ENCODE measurements at places on chromosomes 7 and 10.

DNA sequence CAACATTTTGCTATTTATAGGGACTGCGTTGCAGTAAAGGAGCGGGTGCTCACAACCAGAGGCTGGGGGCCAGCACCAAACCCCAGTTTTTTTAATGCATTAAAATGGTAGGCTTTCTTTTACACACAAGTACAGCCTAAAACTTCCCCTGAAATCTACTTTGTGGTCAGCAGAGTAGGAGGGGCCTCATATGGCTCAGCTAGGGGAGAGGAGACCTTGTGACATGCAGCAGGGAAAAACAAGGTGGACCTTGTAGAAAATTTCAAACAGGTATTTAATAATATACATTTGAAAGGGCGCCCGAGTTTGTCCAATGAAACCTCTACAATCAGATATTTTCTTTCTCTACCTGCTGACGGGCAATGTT, 1.4 kb downstream of the CCDC136 start:
- DNase-seq: no peak

DNA sequence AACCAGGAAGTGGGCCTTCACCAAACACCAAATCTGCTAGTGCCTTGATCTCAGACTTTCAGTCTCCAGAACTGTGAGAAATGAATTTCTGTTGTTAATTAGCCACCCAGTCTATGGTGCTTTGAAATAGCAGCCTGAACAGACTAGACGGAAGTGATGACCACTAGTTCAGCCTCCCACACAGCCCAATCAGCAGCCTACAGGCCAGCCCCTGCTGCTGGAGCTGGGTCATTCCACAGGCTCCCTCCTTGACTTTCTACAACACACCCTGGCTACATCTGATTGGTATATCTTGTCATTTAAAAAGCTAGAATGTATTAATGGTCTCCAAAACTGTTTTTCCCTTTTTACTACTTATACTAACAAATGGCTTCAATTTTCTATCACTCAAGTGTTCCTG, 277.2 kb upstream of the TAC1 start:
- no peak for DNase-seq

GRCh38 chr10:43665054-43665453, 16.4 kb upstream of the ZNF32 start:
- DNase-seq: peak; percentile 20

DNA sequence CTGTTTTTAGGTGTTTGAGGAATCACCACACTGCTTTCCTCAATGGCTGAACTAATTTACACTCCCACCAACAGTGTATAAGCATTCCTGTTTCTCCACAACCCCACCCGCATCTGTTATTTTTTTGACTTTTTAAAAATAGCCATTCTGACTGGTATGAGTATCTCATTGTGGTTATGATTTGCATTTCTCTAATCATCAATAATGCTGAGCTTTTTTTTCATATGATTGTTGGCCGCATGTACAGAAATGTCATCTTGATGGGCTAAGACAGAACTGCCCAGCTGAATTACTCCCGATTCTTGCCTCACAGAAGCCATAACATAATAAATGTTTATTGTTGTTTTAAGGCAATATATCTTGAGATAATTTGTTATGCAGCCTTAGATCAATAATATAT, 93.1 kb upstream of the DKK1 start:
- DNase-seq: no peak

- peak; percentile 60 for DNase-seq
These were observed 3.3 kb downstream of the EPHA1 start for GRCh38 chr7:143405173-143406001.

- no peak for DNase-seq
These were observed 67.6 kb downstream of the TACC2 start for GRCh38 chr10:122056431-122057094.

DNA sequence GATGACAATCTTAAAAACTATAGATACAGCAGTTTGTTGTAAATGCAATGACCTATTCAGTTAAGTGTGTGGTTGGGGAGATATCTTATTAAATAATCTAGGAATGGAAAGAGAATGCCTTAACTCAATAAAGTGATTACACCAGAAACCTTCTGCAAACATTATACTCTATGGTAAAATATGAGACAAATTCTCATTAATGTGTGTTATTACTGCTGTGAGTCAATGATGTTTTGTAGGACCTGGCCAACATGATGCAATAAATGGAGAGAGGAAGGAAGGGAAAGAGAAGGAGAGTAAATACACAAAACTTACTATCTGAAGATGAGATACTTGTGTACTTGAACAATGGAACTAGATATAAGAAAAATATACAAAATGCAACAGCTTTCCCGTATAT, 25.1 kb downstream of the MKX start:
- no peak for DNase-seq

GRCh38 chr7:135239263-135239662, 5.6 kb downstream of the STRA8 start:
- no peak for DNase-seq

GRCh38 chr7:127667017-127667670, 15.2 kb downstream of the SND1 start:
- DNase-seq: peak; percentile 86

GRCh38 chr10:130022086-130022485, 58.0 kb upstream of the EBF3 start:
- DNase-seq: no peak

DNA sequence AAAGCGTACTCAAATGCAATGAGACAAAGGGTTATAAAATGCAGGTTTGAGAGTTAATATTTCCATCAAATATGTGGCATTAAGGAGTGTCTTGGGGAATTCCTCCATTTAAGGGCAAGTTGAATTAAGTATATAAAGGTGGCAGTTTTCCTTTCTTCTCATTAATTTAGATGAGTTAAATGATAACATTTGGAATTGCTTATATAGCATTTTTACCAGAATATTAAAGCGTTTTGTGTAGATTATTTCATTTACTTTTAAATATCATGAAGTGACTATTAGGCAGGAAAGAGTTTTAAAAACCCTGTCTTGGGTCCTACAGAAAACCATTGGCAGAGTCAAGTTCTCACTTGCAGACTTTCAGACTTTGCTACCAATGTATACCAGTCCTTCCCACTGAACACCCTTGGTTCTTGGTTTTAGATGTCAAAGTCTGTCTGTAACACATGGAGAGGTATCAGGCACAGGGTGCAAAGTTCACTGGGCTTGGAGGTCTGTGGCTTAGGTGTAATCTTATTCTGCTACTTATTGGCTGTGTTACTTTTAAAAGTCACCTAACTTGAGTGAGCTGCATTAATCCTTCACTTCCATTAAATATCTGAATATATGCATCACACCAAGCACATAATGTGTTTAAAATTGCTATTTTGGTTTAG, 51.0 kb downstream of the ASB4 start:
- no peak for DNase-seq

DNA sequence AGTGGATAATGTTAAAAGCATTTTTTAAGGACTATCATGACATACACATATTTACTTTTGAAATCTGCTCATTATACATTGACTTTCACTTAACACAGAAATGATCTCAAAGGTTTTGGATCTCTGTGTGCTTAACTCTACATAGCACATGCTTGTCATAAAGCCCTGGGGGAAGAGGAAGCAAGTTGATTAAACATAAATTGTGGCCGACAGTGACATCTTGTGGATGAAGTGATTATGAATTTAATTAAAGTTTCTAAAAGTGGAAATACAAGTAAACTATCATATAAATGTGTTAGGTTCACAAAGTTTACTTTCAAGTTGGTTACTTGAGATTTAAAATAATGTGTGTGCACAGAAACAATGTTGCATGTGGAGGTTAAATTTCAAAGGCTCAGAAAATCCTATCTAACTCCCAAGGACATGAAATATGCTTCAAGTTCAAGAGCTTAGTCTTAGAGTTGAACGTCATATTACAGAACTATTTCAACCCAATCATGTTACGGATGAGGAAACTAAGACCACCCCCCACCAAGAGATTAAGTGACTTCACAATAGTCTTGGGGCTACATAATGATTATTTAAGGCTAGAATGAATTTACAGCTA, 1247.8 kb downstream of the GATA3 start:
- peak; percentile 53 for DNase-seq

DNA sequence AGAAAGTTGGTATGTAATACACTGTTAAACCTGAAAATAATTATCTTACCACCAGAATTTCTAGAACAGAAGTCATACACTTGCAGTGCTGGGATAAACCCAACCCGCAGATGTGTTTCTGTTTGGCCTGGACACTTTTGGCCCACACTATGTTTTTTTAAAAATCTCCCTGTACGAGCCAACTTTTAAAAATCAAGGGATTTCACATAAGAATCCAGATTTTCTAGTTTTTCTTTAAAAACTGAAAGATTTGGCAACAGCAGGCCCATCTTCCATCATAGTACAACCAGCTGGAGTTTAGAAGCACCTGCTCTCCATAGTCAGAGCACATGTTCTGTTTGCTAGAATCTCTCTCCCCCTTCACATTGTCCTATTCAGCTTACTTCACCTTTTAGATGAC, 74.0 kb downstream of the TLL2 start:
- DNase-seq: no peak

GRCh38 chr10:46025406-46025805, 5.0 kb downstream of the NCOA4 start:
- DNase-seq: no peak

- peak; percentile 26 for DNase-seq
These were observed 1.1 kb downstream of the JMJD1C start for GRCh38 chr10:63464402-63465292.

- peak; percentile 80 for DNase-seq
These were observed 21.0 kb downstream of the TM9SF3 start for GRCh38 chr10:96565774-96566173.

DNA sequence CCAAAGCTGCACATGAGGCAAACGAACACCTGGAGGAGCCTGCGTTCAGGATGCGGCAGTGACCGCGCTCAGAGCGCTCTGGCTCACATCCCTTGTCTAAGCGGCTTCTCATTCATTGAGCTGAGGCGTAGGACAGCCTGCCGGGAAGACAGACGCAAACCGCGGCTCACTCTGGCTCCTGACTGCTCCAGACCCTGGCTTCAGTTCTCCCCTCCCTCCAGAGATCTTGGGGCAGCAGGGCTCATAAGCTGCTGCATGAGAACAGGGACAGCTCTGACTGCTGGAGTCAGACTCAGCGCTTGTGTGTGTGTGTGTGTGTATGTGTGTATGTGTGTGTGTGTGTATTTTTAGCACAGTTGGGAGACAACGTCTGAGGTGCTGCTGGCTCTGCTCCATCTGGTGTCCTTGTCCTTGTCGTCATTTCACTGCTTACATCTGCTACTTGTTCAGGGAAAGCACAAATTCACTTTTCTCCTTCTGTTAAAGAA, 15.8 kb upstream of the LYZL2 start:
- DNase-seq: peak; percentile 47
